ENCODE measurements at places on chromosomes 1 and 21.
A peak's percentile ranks its signal among the peaks of the same experiment; 100 is the strongest.

GRCh38 chr1:66693856-66694255 is 58.4 kb upstream of the DYNLT5 start:
- no peak for DNase-seq

DNA sequence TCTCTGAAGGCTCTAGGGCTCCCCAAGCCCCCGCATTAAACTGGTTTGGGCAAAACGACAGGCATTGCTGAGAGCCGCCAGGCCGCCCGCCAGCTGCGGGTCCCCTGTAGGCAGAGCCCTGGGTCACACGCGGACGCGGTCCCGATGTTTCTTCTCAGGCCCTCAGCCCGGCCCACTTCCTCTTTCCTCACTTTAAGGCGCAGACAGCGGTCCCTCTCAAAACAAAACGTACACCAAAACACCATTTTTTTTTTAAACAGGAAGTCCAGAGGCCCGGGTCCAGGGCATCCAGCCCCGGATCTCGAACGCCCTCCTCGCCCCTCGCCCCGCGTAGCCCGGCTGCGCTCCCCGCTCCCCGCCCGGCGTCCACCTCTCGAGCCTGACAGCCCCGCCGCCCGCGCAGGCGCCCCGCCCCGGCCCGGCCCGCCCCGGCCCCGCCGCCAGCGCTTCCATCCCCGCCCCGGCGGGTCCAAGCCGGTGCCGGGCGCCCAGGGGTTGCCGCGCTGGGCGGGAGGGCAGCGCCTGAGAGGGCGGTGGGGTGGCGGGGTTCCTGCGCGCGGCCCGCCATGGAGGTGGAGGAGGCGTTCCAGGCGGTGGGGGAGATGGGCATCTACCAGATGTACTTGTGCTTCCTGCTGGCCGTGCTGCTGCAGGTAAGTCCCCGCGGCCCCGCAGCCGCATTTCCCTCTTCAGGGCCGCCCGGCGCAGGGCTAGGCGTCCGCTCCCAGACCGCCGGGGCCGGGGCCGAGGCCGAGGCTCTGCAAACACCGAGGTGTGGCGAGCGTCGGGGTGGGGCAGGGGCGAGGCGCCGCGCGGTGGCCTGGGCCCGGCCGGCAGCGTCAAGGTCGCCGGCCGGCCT is at the start of gene SLC22A15:
SLC22A15 (plus strand) TSS at position 452 of the 859 bp plus-strand sequence; CDS start at position 567, 115 bp downstream.
- peak; percentile 55 for DNase-seq

DNA sequence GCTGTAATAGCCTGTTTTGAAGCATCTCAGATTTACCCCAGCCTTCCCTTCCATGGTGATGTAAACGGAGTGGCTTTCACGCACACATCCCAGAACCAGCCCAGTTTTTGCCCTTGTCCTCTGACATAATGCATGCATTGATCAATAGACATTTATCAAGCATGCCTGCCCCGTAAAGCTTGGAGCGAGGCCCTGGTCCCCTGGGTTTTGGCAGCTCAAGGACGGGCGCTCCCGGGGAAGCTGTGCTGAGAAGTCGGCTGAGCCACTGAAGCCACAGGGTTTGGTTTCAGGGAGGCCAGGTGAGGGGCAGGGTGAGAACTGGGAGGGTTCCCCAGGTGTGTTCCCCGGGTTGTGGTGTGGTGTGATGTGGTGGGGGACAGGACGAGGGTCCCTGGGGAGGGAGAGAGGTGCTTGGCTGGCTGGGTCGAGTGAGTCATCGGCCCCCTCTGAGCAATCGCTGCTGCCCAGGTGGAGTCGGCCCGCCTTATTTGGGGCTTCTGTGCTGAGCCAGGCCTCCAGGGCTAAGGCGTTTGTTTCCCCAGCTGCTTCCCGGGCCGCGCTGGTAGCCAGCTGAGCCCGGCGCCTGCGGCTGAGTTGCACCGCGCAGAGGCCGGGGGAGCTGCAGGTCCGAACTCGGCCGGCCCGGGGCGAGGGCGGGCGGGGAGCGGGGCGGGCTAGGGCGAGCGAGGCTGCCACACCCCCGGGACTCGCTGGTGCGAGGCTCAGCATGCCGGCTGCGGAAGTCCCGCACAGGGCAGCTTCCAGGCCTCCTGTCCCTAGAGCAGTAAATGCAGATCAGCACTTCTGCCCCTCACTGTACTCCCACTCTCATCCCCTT is 23.6 kb downstream of the ATP2B4 start:
- DNase-seq = peak; percentile 97

DNA sequence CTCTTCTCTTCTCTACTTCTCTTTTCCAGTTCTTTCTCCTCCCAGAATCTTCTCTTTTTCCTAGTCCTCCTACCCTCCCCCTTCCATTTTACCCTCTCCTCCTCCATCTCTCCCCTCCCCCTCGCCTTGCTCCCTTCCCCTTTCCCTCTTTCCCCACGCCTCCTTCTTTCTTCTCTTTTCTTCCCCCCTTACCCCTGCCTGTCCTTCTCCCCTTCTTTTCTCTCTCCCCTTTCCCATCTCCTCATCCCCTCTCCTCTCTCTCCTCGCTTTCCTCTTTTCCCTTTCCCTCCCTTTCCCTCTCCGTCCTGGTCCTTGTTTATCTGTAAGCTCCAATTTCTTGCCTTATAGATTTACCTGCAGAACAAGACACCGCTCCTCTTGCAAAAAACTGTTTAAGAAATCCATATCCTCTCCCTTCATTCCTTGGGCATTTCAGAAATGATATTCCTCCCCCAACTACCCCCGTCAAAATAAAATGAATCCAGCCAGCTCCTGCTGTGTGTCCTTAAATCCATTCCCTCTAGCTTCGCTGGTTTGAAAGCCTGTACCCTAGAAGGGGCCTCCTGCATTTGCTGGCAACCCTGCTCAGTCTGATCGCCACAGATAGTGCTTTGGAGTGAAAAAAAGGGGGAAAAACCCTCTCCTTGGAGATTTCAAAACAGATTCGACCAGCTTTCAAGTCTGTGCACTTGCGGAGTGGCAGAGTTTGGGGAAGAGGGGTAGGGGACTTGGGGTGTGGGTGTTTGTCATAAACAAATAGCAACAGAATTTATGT is 89.4 kb downstream of the PAPPA2 start:
- no peak for DNase-seq

DNA sequence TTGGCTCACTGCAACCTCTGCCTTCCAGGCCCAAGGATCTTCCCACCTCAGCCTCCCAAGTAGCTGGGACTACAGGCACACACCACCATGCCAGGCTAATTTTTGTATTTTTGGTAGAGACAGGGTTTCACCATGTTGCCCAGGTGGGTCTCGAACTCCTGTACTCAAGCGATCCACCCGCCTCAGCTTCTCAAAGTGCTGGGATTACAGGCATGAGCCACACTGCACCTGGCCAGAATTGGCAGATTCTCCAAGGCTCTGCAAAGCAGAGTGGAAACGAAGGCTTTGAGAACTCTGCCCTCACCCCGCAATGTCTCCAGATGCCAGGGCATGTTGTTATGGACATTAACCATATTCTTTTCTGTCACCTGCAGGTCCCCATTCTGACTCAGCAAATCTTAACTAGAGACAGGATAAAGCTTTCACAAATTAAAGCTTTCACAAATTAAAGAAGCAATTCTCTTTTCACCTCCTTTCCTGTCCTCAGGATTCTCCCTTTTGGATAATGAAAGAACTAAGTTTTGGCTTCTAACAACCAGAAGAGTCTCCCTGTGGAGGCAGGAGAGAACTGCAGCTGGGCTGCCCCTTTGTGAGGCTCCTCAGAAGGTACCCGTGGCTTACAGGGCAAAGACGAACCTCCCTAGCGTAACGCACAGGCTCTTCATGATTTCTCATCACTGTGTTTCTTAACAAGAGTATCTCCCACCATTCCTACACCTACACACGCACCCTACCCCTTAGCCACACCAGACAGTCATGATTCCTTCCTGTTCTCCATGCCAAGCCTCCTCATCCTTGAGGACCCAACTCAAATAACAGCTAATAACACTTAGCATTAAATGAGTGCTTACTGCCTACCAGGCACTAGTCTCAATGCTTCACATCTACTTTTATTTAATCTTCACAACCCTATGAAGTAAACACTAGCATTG is 29.8 kb downstream of the GPA33 start:
- DNase-seq = peak; percentile 4

GRCh38 chr1:46589529-46589928 is 14.5 kb downstream of the MKNK1 start:
- no peak for DNase-seq

- DNase-seq = no peak
These were observed 84.8 kb downstream of the DMRTB1 start for GRCh38 chr1:53543778-53544695.

- DNase-seq = no peak
These were observed 187.6 kb downstream of the MATN1 start for GRCh38 chr1:30535595-30536325.

DNA sequence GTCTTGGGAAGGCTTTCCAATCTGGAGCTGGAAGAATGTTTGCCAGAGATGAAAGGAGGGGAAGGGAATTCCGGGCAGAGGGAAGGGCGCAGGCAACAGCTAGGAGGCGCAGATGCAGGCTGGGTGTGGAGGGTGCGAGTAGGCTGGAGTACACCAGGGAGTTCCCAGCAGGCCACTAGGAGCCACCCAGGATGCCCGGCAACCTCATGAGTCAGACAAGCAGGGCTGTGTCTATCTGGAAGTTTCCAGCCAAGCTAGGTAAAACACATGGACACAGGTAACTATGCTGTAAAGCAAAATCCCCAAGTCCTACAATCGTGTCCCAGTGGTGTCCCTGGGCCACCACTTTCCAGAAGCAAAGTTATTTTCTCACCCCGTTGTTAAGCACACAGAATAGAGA is 990 bp upstream of the NBL1 start:
- peak; percentile 89 for DNase-seq

DNA sequence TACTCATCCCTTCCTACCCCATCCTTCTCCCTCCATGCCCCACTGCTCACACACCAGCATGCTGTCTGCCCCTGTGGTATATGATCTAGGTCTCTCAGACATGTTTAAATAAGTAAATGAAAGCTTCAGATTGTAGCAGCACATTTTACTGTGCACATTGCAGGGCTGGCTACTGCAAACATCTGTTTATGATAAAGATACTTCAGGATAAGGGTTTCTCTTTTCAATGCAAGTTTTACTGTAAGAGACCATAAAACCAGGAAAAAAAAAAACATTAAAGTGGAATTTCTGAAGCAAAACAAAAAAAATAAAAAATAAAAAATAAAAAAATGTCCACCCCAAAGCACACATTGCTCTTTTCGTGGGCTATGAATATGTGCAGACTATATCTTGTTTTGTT is 184.4 kb downstream of the USH2A start:
- no peak for DNase-seq

DNA sequence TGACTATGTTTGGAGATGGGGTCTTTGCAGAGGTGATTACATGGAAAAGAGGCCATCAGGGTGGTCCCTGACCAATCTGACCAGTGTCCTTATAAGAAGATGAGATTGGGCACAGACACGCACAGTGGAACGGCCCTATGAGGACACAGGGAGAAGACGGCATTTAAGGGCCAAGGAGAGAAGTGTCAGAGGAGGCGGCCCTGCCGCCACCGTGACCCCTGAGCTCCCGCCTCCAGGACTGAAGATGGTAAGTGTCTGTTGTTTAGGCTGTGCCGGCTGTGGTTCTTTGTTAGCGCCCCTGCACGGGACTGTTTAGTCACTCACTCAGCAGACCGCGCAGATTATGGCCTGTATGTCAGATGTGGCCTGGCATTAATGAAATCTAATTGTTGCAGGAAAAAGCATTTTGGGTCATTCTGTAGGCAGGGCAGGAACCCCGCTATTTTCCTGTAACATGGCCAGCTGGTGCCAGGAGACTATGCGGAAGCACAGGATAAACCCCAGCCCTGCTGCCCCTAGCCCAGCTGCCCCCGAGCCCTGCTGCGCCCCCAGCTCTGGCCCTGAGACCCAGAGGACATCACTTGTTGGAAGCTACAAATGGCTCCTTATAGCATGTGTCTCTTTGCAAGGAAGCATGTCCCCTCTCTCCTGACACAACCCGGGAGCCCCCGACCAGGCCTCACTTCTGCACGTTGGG is 53.7 kb upstream of the RIPK4 start:
- DNase-seq = no peak

- peak; percentile 56 for DNase-seq
These were observed 10.7 kb upstream of the COL16A1 start for GRCh38 chr1:31714442-31715086.

GRCh38 chr1:26719205-26719604 is 23.4 kb downstream of the ARID1A start:
- no peak for DNase-seq

GRCh38 chr1:96445302-96445701 is 276.3 kb upstream of the PTBP2 start:
- DNase-seq = peak; percentile 47

DNA sequence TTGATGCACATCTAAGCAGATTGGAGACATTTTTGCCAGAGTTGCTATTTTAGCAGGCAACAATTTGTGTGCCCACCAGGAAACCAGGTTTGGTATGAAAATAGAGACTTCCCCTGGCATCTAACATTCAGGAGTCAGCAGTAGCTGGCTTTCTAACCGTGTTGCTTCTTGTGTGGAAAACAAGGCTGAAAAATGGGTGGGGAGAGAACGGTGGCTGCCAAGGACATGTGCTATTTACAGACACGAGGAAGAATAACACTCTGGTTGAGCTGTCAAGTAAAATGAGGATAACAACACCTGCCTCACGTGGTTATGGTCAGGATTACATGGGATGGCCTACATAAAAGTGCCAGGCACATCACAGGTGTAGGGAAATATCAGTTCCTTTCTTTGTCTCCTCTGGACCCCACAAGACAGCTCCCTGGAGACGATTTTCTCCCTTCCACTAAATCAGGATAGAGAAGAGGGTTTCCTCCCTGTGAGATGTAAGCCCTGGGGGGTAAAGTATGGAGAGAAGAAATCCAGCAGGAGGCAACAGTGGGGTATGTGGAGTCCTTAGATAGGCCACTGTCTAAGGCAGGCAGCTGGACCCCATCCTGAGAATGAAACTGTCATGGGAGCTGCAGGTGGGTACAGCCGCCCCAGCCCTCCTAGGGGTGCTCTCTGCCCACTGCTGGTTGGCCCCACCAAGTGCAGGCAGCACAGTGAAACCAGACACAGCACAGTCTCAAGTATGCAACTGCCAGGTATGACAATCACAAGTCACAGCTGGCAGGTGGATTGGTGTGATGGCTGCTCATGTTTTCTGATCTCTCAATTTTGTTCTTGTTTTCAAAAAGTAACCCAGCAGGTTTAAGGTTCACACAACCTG is 80.3 kb downstream of the TENT5C start:
- no peak for DNase-seq

DNA sequence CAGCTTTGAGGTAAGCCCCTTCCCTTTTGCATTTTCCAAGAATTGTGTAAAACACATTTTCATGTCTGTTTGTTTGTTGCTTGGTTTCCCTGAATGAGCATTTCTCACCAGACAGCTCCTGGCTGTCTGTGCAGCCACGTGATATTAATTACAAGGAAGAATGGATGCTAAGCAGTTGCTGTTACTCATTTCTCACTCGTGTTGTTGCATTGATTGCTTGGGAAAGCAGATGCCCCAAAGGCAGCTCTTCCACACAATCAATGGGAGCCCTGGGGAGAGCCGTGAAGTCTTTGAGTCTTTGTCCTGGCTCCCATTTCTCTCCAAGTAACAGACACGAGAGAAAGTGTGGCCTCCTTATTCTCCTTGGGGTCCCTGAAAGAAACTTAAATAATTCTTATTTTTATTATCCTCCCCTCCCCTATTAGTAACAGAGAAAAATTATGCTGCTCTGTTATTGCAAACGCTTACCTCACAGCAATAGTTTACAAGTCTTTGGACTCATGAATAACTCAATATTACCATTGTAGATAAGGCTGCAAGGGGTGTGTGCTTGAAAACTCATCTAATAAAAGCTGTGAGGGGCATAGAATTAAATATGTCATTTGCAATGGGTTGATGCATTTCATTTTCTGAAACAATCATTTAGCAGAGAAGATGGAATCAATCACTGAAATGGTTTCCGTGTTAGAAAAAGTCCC is 127.7 kb upstream of the CAMK1G start:
- DNase-seq = peak; percentile 10

Measured in epithelial cell of esophagus (primary cell).